DMS 273 treated with DMSO at 0.1 percent for 48 hours (cell line): ENCODE measurements at places on chromosomes 5 and 9.

- no peak for DNase-seq
Measured at GRCh38 chr9:18350036-18350435, 123.9 kb upstream of the ADAMTSL1 start.

- DNase-seq, result no peak
Measured at GRCh38 chr9:75108571-75108970, 20.3 kb downstream of the OSTF1 start.

DNA sequence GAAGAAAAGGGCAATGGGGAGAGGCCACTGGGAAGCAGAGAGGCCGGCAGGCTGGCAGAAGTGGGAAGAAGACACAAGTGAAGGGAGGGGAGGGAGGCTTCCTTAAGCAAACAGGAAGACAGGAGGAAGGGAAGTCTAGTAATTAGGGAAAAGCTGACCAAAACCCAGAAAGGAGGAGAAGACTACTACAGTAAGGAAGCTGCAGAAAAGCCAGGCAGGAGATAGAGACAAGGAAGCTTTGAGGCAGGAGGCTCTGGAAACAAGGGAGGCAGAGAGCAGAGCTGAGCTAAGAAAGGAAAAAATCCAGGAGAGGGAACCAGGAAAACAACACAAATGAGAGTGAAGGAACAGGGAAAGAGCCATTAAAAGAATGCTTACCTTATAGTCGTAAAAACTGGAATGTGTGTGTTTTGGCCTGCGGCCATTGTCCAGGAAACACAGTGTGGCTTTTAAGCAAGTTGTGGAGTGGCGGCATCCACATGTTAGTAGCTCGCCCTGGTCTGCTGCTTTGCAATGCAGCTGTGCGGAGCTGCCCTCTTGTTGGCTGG lies 317.1 kb upstream of the CLINT1 start:
- no peak for DNase-seq

DNA sequence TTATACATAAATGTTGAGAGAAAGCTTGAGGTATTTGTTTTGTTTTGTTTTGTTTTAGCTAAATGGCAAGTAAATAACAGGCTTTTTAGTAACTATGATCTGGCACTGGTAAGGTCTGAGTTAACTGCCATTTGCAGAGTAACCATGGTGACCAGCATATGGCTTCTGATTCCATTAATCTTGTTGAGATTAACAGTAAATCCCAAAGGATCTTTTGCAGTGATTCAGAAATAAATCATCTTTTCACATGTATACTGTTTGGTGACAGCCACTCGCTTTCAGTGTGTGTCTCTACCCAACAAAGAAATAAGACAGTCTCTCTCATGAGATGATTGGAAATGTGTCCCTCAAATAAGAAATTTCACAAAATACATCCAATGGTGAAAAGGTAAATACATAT lies 235.6 kb downstream of the RAB3C start:
- DNase-seq, result no peak

GRCh38 chr5:107067395-107067794 lies 603.3 kb downstream of the EFNA5 start:
- no peak for DNase-seq

- no peak for DNase-seq
Measured at GRCh38 chr9:128911529-128912035, 9.2 kb upstream of the PHYHD1 start.

GRCh38 chr9:97501177-97501971 lies at the start of gene TMOD1:
Gene TMOD1 (plus strand): TSS chr9:97501666. CDS start chr9:97524189, 22,523 bp downstream.
- peak; percentile 64 for DNase-seq

- no peak for DNase-seq
Measured at GRCh38 chr9:107106416-107106815, 176.7 kb upstream of the RAD23B start.

DNA sequence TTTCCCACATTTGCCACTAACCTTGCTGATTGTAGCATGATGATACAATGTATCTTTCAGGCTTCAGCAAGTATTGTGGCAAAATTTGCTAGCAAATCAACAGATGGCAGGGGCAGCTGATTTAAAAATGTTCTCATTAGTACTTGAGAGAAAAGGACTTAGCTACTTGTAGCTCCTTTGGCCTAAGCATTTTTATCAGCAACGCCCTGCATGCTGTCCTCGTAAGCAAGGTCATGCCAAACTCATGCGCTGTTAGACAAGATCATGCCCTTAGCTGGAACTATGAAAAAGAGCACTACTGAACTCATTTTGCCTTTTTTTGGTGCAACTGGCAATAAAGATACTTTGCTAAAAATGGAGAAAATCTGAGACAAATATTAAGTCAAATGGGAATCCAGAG lies 197.1 kb downstream of the ICE1 start:
- DNase-seq, result no peak

- DNase-seq, result no peak
Measured at GRCh38 chr5:20605732-20606525, 617.9 kb upstream of the CDH18 start.

GRCh38 chr5:39452846-39453245 lies 28.1 kb upstream of the DAB2 start:
- no peak for DNase-seq

GRCh38 chr5:5424736-5425135 lies 2.3 kb downstream of the ICE1 start:
- no peak for DNase-seq

GRCh38 chr9:135604437-135605237 lies 34.7 kb downstream of the GLT6D1 start:
- DNase-seq, result no peak

GRCh38 chr5:112165897-112166737 lies 253.0 kb downstream of the EPB41L4A start:
- DNase-seq, result no peak

DNA sequence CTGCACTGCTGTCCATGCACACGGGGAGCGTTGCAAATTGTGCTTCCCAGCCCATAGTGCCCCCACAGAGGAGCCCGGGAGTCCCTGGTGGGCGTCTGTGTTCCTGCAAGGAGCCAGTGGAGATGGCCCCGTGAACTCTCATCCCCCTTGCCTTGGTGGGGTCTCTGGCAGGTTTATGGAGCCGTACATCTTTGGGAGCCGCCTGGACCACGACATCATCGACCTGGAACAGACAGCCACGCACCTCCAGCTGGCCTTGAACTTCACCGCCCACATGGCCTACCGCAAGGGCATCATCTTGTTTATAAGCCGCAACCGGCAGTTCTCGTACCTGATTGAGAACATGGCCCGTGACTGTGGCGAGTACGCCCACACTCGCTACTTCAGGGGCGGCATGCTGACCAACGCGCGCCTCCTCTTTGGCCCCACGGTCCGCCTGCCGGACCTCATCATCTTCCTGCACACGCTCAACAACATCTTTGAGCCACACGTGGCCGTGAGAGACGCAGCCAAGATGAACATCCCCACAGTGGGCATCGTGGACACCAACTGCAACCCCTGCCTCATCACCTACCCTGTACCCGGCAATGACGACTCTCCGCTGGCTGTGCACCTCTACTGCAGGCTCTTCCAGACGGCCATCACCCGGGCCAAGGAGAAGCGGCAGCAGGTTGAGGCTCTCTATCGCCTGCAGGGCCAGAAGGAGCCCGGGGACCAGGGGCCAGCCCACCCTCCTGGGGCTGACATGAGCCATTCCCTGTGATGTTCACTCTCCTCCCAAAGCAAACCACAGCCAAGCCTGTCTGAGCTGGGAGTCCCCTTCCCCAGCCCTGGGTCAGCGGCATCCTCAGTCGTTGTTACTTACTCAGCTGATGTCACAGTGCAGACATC lies 3.1 kb downstream of the MRPS2 start:
- no peak for DNase-seq

DNA sequence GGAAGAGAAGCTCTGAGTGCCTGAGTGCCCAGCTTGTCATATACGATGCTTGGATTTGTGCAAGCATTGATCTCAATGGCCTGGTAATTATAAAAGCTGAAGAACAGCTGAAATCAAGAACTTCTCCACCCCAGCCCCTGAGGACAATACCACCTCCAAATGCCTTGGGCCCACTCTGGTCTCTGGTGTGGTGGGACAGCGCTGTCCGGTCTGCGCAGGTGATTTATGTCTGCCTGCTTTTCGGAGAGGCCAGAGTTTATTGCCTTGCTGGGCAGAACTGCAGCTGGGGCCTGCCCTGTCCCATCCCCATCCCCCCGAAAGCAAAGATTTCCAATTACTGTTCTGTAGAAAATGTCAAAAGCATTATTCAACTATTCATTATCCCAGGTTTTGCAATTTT lies 1.1 kb upstream of the PDZD2 start:
- DNase-seq, result no peak

DNA sequence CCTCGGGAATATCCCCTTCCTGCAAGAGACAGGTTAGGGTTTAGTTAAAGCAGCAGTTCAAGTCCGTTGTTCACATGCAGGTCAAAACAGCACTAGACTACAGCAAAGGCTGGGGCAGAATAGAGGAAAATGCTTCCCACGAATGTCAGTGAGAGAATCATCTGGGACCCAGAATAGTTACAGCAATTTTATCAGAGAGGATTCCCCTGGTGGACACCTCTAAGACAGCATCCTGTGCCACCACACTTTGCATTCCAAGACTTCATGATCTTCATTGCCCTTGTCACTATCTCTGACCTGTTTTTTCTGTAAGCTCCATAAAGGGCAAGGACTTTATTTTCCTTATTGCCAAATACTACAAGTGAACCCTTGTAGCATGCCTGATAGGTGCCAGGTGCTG lies 12.9 kb downstream of the GRXCR2 start:
- DNase-seq, result no peak

DNA sequence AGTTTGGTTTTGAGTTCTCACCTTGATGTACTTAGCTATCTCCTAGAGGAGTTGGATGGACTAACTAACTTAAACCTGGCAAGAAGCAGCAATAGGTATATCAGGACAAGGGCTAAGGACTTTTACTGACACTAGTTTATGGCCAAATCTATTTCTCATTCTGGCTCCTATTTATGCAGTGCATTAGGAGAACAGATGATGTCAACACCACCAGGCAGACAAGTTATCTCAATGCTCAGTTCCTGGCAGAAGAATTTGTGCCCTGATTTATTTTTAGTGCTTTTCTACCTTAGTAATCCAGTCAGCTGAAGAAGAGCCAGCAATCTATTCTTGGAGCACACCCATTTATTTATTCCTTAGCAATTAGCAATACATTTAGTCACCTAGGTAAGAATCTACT lies 30.7 kb upstream of the MYOT start:
- no peak for DNase-seq

GRCh38 chr5:1497242-1497777 lies 26.4 kb downstream of the LPCAT1 start:
- no peak for DNase-seq

- DNase-seq, result no peak
Measured at GRCh38 chr5:72711351-72711750, 105.1 kb upstream of the TNPO1 start.

GRCh38 chr9:72305102-72305546 lies 59.9 kb downstream of the ZFAND5 start:
- DNase-seq, result peak; percentile 22

- no peak for DNase-seq
Measured at GRCh38 chr9:97593960-97594359, 39.2 kb downstream of the TSTD2 start.

- no peak for DNase-seq
Measured at GRCh38 chr9:26457151-26457550, 435.5 kb downstream of the CAAP1 start.

DNA sequence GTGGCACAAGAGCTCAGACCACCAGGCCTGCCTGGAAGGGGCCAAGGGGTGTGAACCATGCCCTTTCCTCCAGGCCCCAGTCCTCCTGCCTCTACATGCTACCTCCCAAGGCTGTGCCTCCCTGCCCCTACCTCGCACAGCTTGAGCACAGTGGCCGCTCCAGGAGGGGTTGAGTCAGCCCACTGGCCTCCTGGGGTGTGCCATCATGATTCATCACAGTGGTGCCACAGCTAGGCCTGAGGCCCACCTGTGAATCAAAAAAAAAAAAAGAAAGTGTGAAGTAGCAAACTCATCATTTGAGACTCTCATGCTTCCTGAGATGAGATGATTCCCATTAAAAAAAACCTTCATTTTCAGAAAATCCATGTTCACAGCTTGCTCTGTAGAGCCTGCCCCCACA lies 240.5 kb downstream of the HSPA4 start:
- no peak for DNase-seq

DNA sequence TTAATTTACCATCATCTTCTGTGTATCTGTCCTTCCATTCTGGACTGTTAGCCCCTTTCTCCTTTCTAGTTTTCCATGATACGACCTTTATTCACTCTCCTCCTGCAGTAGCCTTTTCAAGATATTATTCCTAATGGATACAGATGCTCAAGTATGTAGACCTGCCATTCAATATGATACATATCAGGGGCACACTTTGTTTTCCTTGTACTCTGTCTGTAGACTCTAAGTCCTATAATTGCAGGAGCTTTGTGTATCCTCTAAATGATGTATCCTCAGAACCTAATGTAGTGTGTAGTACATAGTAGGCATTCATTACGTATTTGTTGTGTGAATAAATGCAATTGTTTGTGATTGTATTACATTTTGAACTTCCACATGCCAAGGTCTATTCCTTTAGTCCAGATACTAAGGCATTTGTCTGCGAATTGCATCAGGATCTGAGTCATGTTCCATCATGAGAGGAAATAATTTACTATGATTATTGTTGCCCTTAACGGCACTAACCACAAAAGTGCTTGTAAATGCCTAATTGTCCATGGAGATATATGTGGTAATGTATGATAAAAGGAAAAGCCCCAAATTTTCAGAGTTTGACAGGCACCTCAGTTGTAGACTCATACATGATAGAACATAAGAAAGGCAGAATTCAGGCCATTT lies 57.1 kb upstream of the IZUMO3 start:
- DNase-seq, result no peak

DNA sequence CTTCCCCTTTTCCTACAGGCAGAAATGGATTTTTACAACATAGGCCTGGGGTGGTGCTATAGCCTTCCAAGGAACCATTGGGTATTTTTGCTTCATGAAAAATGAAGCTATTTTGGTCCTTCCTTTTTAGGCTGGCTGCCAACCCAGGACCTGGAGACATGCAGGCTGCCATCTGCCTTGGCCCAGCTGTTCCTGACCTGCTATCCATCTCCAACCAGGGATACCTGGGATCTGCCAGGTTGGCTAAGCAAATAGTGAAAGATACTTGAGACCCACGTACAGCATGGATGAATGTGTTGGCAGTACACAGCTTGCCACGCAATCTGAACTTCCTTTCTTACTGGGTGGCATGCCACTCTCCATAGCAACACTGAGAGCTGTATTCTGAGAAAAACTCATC lies 31.1 kb downstream of the MRPS27 start:
- peak; percentile 98 for DNase-seq

DNA sequence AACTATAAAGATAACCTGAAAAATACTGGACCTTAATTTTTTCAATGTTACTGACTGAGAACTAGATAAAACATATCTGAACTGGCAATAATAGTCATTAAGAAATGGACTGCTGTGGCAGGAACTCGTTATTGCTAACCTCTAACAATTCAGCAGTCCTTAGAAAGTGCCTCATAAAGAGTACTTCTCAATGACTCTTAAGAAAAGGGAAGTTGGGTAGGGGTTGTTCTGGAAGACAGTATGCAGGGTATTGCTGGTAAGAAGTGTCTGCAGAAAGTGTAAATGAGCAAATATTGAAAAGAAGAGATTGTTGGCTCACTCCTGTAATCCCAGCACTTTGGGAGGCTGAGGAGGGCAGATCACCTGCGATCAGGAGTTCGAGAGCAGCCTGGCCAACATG lies 27.9 kb downstream of the FOXD1 start:
- no peak for DNase-seq

GRCh38 chr5:96065685-96066385 lies 104.2 kb upstream of the ELL2 start:
- no peak for DNase-seq

- DNase-seq, result no peak
Measured at GRCh38 chr5:116062352-116062751, 22.5 kb upstream of the COMMD10 start.
